Activated T-cell treated with anti-CD3 and anti-CD28 coated beads for 4 hours (primary cell): ENCODE measurements at places on chromosomes 4 and X.

DNA sequence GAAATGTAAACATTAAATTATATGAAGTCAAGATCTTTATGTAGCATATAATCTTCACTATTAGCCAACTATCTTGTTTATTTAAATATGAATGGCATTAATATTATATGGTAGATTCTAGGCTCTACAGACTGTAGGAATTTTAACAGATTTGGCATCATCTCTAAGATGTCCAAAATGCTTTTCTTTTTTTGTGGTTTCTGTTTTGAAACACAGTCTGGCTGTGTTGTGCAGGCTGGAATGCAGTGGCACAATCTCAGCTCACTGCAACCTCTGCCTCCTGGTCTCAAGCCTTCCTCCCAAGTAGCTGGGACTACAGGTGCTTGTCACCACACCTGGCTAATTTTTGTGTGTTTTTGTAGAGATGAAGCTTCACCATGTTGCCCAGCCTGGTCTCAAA is 76.2 kb downstream of the ELOVL6 start:
- DNase-seq: no peak

DNA sequence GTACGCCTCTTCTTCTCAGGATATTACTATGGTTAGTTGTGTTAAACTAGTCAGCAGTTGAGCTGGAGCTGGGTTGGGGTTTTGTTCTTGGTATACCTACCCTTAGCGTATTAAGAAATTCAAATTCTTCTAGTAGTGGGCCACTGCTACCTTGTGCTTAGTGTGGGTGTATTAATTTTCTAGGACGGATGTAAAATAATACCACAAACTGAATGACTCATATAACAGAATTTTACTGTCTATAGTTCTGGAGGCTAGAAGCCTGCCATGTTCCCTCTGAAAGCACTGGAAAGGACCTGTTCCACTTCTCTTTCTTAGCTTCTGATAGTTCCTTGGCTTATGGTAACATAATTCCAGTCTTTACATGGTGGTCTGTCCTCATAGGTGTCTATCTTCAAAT is 1274.7 kb downstream of the ADGRL3 start:
- no peak for DNase-seq

- DNase-seq: no peak
These were observed 210.7 kb downstream of the PPP3CA start for GRCh38 chr4:101136373-101137370.

DNA sequence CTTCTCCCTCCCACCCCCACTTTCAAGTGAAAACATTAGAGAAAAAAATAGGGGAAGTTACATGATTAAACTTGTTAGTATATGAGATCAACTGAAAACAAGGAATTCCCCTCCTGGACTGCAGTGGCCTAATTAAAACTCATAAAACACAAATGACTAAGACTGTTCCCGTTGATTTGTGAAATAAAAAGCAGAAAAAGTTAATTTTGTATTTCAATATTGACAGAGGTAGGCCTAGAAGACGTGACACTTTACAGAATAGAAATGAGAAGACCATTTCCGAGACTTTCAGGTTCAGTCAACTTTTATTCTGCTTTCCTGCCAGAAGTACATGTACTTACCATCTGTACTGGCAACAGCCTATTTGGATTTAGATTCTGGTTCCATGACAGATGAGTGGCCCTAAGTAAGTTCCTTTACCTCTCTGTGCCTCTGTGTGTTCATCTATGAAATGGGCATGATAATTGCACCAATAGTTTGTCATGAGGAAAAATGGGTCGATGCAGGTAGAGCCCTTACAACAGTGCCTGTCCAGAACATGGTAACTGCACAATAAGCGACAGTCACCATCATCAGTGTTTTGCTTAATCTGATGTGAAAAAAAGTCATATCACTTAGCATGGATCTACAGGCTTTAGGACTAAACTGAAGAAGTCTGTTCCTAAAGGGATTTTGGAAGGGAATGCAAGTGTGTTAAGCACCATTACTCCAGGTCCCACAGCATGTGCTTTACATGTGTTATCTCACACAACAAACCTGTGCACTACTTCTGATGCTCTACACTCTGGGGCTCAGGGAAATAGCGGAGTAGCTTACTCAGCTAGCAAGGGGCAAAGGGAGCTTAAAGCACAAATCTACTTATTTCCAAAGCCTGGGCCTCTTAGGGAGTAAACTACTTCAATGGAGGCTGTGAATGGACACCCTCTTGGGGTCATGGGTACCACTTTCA is 562.3 kb upstream of the DIPK2B start:
- DNase-seq: no peak

- DNase-seq: no peak
These were observed 257.4 kb downstream of the CFAP299 start for GRCh38 chr4:80592950-80593349.

GRCh38 chr4:150280081-150280895 is 202.0 kb downstream of the DCLK2 start:
- no peak for DNase-seq

DNA sequence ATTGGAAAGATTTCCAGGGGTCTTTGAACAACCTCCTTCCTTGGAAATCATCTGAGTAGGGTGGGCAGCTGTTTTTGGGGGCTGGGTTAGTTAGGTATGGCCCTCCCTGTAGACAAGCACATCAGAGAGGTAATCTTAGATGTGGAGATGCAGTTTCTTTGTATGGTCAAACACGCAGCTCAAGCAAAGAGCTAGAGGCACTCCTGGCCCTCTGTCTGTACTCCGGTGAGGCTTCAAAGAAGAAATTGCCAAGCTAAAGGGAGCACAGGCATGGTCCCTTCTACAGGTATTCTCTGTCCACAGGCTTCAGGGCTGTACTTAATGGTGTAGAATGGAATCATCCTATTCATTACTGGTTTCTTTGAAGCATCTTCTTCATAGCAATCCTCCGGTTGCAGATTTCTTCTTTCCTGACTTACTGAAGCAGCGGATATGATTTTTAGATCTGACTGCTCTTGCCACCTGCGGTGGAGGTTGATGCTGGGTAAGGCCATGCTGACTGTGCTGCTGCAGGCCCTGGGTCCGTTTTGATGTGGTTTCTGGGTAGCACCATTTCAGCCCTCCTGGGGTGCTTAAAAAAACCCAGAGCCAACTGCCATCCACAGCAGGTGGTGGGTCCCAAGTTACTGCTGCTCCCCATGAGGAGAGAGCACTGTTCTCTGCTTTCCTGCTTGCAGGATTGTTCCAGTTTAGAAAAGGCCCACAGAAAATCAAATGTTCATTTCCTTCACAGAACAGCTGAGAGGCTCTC is 318.9 kb upstream of the GATB start:
- DNase-seq: no peak

GRCh38 chrX:111191598-111191997 is 78.7 kb downstream of the CAPN6 start:
- DNase-seq: no peak

DNA sequence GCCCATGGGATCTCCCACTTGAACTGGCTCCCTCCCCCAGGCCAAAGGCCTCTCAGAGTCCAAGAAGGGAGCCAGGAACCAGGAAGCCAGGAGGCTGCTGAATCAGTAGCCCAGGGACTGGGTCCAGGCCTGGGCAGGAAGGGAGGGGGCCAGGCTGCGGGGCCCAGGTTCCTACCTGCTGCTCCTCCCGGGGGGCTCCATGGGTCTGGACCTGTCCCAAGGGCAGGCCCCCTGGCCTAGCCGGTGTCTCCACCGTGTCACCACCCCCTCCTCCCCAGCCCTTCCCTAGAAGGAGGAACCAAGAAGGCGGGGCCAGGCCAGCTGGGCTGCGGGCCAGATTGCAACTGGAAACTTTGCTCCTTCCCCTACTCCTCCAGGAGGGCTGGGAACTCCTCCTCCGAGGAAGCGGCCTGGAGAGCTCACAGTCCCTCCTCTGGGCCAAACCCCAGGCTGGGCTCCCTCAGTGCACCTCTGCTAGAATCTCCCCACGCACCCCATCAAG is at the start of gene IQSEC2:
IQSEC2 (minus strand) TSS at position 264 of the 502 bp plus-strand sequence.
- no peak for DNase-seq
